Urinary bladder (tissue), 4 donors: ENCODE measurements at places on chromosomes 11 and 22. TPM values are rescaled to one million over a fixed set of nuclear protein-coding genes. Genes with fewer than 3 reads are reported as not detected.

The CCS gene
- 31.7 TPM for total RNA-seq

DNA sequence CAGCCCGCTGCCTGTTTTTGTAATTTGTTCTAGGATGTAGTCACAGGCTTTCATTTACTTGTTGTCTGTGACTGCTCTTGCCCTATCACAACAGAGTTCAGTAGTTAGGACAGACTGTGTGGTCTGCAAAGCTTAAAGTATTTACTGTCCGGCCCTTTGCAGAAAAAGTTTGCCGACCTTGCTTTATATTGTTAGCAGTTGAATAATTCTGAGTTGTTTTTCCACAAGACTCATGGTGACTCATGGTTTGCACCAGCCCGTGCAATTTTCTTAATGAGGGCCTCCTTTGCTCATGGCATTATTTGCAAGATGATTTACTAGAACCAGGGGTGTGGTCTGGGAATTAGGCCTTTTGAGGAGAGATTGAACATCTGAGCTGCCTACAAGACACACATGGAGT is 110.6 kb downstream of the SCN3B start:
- no peak for DNase-seq

- no peak for DNase-seq
These were observed 15.3 kb upstream of the ANKK1 start for GRCh38 chr11:113372309-113372708.

GRCh38 chr11:99865951-99866350 is 821.1 kb upstream of the ARHGAP42 start:
- no peak for DNase-seq

GRCh38 chr11:64845129-64845775 is 799 bp upstream of the CDC42BPG start:
- DNase-seq = no peak
